ENCODE measurements at places on chromosomes 4 and X.

DNA sequence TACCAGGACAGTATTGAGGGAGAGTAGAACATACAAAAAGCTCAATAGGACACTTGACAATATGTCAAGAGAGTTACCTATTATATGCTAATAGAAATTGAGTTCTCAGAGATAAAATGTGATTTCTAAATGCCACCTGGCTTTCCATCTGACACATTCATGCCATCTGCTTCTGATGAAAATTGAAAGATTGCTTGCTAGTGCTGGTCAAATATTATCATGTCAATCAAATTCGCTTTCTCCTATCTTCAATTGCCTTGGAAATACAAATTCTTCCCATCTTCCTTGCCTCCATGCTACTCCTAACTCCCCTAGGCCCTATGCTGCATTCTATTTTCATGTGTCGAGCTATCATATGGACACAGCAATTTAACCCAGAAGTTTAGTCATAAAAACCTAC is 1076.9 kb downstream of the ARAP2 start:
- no peak for DNase-seq

GRCh38 chr4:34723605-34724004 is 1520.7 kb downstream of the ARAP2 start:
- no peak for DNase-seq

DNA sequence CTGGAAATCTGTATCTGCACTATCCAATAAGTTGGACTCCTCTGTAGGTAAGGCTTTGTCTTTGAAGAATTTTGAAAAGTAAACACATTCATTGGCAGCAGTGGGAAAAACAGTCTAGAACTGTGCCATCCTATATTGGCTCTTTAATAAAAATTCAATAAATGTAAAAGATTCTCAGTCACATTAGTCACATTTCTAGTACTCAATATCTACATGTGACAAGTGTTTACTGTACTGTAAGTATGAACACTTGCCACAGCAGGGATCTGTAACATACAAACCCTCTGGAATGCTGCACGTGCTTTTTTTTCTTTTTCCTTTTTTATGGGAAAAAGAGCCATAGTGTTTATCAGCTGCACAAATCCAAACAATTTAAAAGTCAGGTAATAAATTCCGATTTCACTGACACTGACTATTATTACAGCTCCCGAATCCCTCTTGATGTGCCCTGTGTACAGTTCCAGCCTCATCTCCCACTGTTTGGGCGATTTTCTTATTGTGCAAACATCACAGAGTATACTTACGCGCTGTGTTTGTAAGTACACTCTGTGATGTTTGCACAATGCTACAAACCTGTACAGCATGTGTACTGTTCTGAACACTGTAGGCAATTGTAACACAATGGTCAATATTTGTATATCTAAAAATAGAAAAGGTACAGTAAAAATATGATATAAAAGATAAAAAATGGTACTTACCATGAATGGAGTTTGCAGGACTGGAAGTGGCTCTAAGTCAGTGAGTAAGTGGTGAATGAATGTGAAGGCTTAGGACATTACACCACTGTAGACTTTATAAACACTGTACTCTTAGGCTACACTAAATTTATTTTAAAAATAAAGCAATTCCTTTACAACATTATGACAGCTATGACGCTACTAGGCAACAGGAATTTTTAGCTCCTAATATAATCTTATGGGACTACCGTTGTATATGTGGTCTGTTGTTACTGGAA is 8.7 kb downstream of the PYURF start:
- DNase-seq: no peak

- peak; percentile 40 for DNase-seq
These were observed 70.6 kb downstream of the ARFIP1 start for GRCh38 chr4:152850377-152850776.

GRCh38 chr4:139331185-139331584 is 28.9 kb upstream of the NDUFC1 start:
- peak; percentile 12 for DNase-seq

- DNase-seq: peak; percentile 42
These were observed 73.9 kb downstream of the ARHGAP24 start for GRCh38 chr4:85548841-85549240.

- DNase-seq: no peak
These were observed 89.8 kb upstream of the ADGRG2 start for GRCh38 chrX:19212037-19212436.

DNA sequence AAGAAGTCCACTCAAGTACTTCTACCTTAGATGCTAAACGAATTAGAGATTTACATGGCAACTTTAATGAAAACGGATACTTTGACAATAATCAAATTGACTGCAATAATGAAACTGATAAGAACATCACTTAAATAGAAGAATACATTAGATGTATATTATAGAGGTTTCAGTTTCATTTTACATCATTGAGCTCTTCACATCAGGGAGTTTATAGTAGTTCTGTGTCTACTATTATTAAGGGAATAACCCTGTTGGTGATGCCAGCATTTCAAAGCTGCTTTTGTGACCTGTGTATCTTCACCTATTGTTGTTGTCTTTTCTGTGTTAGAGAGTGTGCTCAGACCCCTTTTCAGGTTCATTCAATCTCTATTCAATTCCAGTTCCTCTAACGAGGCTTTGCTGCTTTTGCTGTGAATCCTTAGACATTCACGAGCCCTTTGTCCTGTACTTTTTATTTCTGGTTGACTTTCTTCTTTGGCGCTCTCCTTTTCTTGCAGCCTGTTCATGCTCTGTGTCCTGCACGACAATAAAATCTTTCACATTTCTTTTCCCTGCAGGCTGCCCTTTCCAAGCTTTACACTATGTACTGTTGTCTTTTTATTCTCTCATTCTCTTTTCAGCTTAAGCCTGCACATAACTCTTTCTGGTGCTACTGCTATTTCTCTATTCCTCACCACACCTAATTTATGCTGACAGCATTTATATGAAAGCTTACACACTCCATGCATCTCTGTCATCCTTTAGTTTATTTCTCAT is 232.1 kb downstream of the CPE start:
- no peak for DNase-seq

DNA sequence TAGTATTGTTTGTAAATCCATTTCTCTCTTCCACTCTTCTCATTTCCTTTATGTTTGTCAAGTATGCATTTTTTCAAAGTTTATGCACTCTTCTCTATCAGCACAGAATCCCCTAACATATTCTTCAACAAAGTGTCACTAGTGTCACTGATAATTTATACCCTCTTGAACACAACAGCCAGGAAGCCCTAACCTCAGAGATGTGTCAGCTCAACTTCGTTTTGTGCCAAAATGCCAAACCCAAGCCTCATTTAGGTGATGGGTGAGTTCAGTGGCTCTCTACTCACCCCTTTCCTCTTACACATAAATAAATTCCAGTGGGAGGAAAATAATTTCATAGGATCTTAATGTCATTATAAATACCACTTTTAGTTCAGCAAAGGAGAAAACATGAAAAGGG is 22.4 kb upstream of the P2RY10 start:
- no peak for DNase-seq

- no peak for DNase-seq
These were observed 41.9 kb downstream of the FHL1 start for GRCh38 chrX:136189222-136189621.

- DNase-seq: peak; percentile 94
These were observed 15.0 kb upstream of the ELF4 start for GRCh38 chrX:130125091-130125874.

DNA sequence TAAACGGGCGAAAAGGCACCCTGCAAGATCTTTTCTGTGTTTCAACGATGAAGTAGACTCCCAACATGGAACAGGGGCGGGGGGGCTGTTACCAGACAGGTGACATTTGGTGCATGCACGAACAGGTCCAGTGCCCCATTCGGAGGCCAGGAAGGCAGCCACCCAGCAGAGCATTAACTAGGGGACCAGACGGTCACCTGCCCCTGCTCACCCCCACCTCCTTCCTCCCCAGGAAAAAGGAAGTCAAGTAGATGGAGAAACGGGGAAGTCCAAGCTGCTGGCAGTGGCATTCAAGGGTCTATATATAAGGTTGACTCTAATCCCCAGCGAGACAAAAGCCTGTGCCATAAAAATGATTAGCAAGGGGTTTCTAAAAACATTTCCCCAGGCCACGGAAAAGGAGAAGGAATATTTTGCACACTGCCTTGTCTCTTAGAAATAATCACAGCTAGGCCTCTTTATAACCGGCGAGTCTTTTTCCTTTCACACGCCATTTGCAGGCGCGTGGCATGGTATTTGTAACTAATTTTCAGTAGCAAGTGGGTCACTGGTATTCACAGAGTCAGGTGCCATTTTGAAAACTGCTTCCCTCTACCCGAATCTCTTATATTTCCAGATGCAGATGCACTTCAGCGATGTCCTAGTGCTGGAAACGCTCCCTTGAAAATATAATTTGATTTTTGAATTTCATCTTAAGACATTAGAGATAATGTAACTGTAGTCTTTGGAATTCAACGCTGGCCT is 1.2 kb upstream of the TMSB4X start:
- no peak for DNase-seq

DNA sequence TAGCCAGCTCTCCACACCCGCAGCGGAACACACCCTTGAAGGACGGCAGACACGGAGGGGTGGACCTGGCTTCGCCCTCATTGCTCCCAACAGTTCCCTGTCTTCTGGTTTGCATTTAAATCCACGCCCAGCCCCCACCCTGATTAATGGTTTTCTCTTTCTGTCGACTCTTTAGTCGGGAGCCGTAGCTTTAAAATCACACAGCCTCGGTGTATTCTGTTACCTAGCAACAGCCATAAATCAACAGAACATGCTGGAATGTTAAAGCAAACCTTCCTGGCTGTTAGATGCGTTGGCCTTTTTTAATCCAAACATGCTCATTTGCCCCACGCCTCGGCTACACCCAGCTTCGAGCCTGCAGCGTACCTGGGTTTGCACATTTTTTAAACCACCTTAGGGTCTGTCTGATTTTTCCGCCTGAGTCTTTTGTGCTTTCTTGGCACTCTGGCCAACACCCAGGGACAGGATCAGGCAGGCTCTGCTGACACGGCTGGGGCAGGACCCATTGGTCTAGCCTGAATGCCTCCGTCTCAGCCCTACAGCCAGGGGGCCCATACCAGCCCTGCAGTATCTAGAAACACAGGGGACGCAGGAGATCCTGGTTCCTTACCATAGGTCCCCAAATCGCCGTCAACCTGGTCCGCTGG is 21.4 kb upstream of the PPP2R2C start:
- DNase-seq: peak; percentile 8

- DNase-seq: no peak
These were observed 97.0 kb downstream of the NBDY start for GRCh38 chrX:56826020-56826419.

DNA sequence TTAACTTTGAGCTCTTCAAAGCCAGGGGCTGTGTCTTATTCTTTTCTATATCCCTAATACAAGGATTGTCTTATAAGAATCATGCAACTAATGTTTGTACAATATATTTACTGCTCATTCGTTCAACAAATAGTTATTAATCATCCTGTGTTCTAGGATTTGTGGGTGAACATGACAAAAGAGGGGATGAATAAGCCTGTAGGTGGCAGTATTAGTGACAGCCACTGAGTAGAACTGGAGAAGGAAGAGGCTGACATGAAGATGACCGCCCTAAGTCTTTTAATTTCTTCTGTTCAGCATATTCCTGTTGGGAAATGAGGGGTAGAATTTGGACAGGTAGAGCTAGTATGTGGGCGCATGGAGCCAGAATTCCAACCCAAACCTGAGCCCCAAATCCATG is 11.9 kb upstream of the LINC00632 start:
- no peak for DNase-seq

GRCh38 chrX:105882581-105883275 is 60.4 kb downstream of the NRK start:
- DNase-seq: peak; percentile 72

GRCh38 chrX:150573106-150573505 is 4.7 kb downstream of the MTM1 start:
- no peak for DNase-seq
